ENCODE measurements at places on chromosomes 5 and 9.

DNA sequence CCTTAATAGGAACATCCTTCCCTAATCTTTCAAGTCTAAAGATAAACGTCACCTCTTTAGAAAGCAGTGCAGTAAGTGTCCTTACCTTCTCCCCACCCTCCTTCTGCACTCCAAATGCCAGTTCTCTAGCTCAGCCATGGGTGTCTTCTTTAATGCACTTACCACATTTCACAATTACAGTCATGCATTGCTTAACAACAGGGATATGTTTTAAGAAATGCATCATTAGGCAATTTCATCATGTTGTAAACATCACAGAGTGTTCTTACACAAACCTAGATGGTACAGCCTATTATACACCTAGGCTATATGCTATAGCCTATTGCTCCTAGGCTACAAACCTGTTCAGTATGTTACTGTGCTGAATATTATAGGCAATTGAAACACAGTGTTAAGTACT, 91.2 kb downstream of the RFX3 start:
- no peak for DNase-seq

DNA sequence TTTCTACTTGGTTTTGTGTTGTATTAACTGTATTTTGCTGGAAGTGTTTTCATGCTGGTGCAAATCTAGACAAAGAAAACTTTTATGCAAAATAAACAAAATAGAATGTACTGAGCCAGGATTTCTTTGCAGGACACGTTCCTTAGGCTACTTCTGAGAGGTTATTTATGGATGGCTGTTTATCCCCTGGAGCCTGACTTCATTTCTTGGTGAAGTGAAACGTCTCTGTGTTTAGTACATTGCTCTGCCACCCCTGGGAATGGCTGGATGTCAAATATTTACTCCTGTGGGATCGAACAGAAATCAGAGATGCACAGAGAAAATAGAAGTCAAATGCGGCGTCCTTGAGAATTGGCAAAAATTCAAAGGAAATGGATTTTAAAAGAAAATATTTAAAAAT, 327.1 kb upstream of the MPDZ start:
- no peak for DNase-seq

- no peak for DNase-seq
These were observed 4.3 kb upstream of the IL17B start for GRCh38 chr5:149383399-149383798.

DNA sequence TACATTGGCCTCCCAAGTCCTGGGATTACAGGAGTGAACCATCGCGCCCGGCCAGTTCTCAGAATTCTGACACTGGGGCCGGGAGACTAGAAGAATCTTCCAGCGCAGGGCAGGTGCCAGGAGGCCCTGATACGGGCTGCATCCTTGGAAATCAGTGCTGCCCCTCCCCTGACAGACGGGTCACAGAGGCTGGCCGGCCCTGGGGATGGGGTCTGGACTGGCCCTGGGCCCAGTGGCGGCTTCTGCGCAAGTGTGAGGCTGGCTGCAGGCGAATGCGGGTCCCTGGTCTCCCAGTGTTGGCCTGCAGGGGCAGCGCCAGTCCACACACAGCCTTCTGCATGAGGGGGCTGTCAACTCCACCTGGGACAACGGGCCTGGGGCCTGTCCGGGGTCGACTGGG, 831 bp upstream of the TBC1D9B start:
- no peak for DNase-seq
